ENCODE measurements at places on chromosomes 16 and 17.
A peak's percentile ranks its signal among the peaks of the same experiment; 100 is the strongest.

DNA sequence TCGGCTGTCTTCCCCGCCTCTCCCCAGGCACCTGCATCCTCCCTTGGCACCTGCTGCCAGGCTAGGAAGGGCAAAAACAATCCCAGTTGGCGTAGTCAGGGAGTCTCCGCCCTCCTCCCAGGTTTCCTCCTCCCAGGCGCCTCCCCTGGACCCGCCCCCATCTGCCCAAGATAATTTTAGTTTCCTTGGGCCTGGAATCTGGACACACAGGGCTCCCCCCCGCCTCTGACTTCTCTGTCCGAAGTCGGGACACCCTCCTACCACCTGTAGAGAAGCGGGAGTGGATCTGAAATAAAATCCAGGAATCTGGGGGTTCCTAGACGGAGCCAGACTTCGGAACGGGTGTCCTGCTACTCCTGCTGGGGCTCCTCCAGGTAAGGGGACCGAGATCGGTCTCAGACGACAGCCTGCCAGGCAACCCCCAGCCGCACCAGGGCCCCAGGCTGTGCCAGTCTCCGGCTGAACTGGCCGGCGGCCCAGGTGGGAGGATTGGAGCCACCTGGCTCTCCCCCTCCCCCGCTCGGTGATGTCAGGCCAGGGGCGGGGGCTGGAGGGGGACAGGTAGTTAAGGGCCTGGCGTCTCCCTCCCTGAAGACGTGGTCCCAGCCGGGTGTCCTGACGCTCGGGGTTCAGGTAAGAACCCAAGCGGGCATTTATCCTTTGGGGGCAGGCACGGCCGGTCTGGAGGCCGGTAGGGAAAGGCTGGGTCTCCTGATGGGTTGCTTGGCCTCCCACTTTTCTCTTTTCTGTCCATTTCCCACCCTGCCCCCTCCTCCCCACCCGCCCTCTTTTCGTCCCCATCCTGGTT, at the start of gene GRB7:
Gene GRB7 (plus strand): TSS at position 179 of the 808 bp plus-strand sequence. CDS start 4,364 bp downstream, outside the sequence.
- no peak for DNase-seq

- DNase-seq: no peak
Measured at GRCh38 chr16:23587726-23588125, 8.4 kb downstream of the NDUFAB1 start.

DNA sequence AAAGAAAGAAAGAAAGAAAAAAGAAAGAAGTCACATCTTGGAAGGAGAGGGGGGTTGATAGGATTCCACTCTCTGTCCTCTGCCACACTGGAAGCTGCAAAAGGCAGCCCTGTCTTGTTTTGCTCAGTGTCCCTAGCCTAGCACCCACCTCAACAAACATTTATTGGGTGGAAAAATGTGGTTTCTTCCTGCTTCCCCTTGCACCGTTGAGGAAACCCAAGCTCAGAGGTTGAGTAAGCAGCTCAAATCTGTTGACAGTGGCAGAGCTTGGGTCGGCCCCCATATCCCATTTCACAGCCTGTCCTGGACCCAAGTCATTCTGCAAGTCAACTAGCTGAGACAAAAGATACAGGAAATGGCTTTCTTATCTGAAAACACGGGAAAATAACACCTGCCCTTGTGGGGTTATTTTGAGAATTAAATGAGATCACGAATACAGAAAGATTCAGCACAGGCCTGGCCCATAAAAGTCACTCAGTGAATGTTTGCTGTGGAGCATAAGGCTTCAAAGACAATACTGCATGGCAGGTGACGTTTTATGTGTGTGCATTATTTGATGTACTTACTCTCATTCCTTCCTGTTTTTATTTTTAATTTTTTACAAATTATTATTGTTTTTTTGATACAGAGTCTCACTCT, 63.6 kb downstream of the SCNN1B start:
- no peak for DNase-seq

- no peak for DNase-seq
Measured at GRCh38 chr17:76909971-76910760, 42.0 kb downstream of the MGAT5B start.

- no peak for DNase-seq
Measured at GRCh38 chr16:81040131-81040530, 4.5 kb downstream of the ATMIN start.

GRCh38 chr17:22374741-22375140, 682.4 kb downstream of the KCNJ18 start:
- DNase-seq: no peak

- peak; percentile 73 for DNase-seq
Measured at GRCh38 chr17:82003411-82004381, 19.0 kb downstream of the CENPX start.

- DNase-seq: no peak
Measured at GRCh38 chr16:1108299-1109252, 12.5 kb upstream of the C1QTNF8 start.

GRCh38 chr17:65567566-65567965, 6.1 kb upstream of the AXIN2 start:
- DNase-seq: no peak

GRCh38 chr17:41499714-41500113, 5.7 kb downstream of the KRT13 start:
- no peak for DNase-seq

DNA sequence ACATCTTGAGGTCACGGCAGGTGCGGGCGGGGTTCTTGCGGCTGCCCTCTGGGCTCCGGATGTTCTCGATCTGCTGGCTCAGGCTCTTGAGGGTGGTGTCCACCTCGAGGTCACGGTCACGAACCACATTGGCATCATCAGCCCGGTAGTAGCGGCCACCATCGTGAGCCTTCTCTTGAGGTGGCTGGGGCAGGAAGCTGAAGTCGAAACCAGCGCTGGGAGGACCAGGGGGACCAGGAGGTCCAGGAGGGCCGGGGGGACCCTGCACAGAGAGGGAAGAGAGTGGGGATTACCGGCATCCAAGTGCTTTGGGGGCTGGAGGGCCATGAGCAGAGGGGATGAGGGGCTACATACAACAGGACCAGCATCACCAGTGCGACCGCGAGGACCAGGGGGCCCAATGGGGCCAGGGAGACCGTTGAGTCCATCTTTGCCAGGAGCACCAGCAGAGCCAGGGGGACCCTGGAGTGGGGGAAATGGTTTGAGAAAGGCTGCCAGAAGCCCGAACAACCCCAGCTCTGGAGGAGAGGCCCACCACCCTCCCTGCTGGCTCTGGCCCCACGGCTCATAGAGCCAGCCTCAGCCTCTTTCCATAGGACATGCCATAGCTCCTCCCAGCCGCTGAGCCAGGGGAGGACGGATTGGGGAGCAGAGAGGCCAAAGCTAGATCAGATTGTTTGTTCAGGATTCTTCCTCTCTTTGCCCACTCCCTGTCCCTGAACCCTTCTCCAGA, 14.6 kb downstream of the COL1A1 start:
- no peak for DNase-seq

- DNase-seq: no peak
Measured at GRCh38 chr17:31386542-31387075, 4.9 kb upstream of the RAB11FIP4 start.

DNA sequence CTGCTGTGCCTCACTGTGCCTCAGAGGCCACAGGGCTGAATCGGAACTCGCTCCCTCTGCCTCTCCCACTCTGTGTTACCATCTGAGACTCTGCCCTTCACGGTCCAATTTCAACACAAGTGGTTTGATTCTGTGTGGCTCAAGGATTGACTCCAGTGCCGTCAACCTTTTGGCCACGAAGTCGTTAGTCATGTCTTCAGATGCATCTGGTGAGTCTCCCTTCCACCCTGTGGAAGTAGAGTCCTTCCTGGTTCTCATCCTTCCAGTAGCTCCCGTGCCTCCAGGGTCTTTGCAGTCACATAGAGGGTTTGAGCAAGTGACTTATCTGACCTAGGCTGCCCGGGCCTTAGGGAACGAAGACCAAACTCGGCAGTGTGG, 51.2 kb downstream of the PGS1 start:
- no peak for DNase-seq

- DNase-seq: no peak
Measured at GRCh38 chr17:45404870-45405249, 27.8 kb downstream of the ARHGAP27 start.

GRCh38 chr16:29959293-29959692, 2.6 kb upstream of the TMEM219 start:
- no peak for DNase-seq

DNA sequence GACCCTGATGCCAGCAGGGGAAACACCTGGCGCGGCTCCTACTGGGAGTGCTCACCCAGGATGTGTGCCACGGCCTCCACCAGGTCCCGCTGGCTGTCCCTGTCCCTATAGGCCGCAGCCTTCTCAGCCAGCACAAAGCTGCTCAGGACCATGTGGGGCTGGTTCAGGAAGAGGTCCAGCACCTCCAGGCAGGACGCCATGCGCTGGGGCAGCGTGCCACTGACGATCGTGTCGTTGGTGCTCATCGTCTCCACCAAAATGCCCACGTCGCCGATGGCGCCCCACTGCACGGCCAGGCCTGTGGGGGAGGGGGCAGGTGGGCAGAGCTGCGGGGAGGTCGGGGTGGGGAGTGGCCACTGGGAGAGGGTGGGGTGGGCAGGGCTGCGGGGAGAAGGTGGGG, 15.9 kb upstream of the DUS1L start:
- DNase-seq: no peak

- DNase-seq: no peak
Measured at GRCh38 chr17:51078009-51078592, 42.6 kb downstream of the SPAG9 start.

DNA sequence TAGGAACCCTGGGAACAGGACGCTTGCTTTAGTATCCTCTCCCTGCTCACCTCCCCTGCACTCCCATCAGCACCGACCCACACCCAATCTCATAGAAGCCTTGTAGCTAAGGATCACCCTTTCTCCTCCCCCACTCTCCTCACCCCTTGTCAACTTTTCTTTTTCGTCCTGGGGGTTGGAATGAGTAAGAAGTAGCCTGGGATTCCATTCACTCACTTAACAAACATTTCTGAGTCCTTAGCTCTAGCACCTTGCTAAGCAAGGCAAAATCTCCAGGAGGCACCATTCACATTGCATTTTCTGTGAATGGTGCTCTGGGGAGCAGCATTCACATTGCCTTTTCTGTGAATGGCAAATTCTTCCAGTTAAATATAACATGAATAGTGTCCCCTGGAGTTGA, 1.1 kb upstream of the PGAP3 start:
- DNase-seq: no peak

DNA sequence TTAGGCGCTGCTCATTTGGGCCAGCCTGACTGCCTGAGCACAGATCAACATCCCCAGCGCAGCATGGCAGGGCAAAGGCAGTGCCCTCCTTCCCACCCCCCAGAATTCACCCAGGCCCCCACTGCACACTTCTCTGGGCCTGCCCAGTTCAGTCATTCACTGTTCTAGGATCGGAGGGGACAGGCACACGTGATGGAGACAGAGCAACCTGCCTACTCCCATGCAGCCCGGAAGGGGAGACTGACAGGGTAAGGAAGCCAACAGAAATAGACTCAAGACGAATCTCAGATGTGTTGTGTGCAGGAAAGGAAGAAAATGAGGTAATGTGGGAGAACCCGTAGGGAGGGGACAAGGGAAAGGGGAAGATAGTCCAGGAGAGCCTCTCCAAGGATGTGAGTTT, 59.2 kb upstream of the LYRM9 start:
- DNase-seq: peak; percentile 28

DNA sequence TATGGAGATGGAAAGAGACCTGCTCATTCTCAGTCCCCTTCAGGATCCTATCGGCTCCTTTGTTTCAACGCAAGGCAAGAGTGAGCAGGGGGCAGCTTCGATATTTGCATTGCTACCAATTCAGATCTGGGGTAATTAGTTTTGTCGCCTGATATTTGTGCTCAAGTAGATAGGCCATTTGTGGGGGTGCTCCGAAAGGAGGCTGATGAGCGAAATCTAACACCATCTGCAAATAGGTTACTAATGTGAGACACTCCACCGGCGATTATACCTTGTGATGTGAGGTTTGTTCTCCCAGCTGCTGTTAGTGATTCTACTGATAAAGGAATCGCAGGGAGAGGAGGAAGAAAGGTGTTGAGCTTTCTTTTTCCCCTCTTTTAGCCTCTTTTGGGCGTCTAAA, 31.5 kb downstream of the WSCD1 start:
- DNase-seq: no peak

DNA sequence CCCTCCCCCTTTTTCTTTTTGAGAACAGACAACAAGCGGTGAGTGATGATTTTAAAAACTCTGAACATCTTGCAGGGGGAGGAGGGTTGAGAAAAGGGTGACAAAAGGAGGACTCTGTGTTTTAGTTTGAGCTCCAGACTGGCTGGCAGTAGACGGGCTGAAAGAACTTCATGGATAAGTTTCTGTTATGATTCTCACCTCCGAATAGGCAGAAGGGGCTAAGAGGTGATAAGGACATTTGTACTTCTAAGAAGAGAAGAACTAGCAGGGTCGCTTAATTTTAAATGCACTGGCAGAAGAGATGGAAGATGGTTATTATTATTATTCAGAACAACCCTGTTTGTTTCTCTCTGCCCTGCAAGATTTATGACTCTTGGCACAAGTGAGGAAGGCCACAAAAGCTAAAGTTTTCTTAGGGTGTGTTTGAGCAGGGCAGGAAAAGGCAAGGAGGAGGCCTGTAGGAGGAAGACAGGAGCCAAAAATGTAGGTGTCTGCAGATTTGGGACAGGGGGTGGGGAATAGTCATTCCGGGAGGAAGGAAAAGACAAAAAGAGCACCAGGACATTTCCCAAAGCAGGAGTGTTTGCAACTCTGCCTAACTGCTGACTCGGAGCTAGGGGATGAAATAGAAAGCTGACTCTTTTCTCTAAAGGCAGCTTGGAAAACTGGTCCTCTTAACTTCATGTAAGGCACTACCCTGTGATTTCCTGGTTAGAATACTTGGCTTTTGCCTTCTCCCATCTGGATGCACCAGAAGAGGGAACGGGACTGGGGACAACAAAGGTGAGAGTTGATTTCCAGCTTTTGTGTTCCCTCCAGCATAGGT, 11.9 kb upstream of the HOXB2 start:
- no peak for DNase-seq

DNA sequence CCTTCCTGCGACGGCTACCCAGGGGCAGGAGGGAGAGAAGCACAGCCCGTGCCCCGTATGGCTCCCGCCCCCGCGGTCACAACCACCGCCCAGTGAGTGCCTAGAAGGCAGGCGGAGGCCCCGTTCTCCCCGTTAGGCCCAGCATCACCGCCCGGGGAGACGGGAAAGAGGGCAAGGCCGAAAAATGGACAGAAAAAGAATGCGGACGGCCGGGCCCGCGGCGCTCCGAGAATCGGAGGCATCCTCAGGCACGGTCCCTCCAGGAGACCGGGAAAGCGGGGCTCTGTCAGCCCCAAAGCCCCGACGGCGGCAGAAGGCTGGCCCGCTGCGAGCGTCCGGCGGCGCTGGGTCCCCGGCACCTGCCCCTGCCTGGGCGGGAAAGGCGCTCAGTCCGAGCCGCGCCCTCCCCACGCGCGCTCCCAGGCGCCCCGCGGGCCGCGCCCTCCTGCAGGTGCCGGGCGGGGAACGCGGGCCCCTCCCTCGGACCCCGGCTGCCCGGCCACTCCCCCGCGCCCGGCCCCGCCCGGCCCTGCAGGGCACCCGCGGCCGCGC, 407 bp downstream of the MCRIP1 start:
- DNase-seq: peak; percentile 12

DNA sequence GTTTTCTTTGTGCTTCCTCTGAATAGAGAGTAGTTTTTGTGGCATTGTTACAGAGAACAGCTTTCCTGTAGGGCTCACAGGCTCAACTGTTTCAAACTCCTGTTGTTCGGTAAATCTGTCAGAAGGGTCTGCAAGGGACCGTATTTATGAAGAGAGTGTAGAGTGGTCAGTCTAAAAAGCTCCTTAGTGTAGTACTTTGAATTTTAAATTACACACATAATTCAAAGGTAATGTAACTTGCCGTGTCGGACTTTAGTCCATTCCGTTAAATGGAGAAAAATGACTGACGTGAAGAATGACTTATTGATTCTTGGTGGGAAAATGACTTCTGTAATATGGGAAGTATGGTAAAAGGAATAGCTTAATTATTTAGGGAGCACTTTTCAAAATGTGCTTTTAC, 190.9 kb downstream of the WWOX start:
- no peak for DNase-seq

GRCh38 chr16:76287466-76287865, 10.3 kb downstream of the CNTNAP4 start:
- DNase-seq: no peak

All from foreskin melanocyte (primary cell).